ENCODE measurements at places on chromosomes 3 and 15.

DNA sequence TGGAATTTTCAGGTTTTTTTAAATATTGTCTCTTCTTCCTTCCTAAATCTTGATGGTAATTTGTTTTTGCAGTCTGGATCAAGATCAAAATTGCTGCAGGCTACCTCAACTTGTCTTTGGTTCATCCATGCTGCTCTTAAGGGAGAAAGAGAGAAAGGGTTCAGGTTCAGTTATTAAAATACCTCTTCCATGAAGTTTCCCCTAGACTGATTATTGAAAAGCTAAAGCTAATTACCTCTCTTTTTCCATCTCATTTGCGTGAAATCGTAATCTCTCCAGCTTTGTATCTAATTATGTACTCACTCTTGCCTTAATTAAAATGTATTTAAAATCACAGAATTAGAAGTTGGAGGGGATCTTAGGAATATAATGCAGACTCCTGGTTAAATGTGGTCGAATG, 52.7 kb downstream of the SLC28A2 start:
- DNase-seq: no peak

- no peak for DNase-seq
These were observed 22.2 kb upstream of the CLEC3B start for GRCh38 chr3:45003859-45004258.

DNA sequence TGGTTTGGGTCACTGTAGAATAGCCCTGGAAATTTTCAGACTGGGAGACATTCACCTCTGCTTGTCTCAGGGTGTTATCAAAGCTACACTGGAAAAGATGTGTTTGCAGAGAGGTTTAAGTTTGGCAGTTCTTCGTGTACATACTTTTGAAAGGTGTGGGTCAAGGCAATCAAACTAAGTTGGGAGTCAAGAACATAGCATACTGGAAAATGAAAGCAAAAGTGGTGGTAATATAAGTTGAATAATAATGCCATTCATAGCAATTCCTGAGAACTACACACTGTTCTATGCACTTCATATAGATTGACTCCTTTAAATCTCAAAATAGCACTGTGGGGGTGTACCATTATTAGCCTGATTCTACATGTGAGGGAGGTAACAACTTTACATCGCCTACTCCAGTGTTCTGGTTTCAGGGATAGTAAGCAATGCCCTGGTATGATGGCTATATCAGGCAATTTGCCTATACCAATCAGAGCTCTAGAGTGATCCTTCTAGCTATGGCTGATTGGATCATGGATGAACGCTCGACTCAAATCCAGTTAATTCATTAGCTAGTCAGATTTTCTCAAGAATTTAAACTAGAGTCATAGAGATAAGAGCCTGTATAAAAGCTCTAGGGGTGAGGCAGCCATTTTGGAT, 44.6 kb upstream of the RASGRP1 start:
- DNase-seq: no peak

GRCh38 chr3:141514382-141514781, 27.6 kb downstream of the RASA2 start:
- DNase-seq: no peak

- DNase-seq: no peak
These were observed 11.7 kb downstream of the MTMR14 start for GRCh38 chr3:9660972-9661371.

GRCh38 chr15:78047761-78048627, 29.5 kb downstream of the TBC1D2B start:
- no peak for DNase-seq

GRCh38 chr3:194321693-194322640, 29.2 kb downstream of the CPN2 start:
- DNase-seq: no peak
